ENCODE measurements at places on chromosomes 12 and 14.

- no peak for DNase-seq
Observed at GRCh38 chr14:92590941-92591340, 77.4 kb downstream of the RIN3 start.

GRCh38 chr14:85531587-85532373 lies 1.8 kb downstream of the FLRT2 start:
- peak; percentile 66 for DNase-seq

GRCh38 chr12:2937500-2937899 lies 21.7 kb upstream of the TEAD4 start:
- DNase-seq: no peak

GRCh38 chr12:126189856-126190255 lies 1124.6 kb downstream of the AACS start:
- no peak for DNase-seq

GRCh38 chr14:42378274-42378673 lies 771.6 kb downstream of the LRFN5 start:
- no peak for DNase-seq

GRCh38 chr14:30143627-30144026 lies 216.0 kb upstream of the PRKD1 start:
- no peak for DNase-seq

DNA sequence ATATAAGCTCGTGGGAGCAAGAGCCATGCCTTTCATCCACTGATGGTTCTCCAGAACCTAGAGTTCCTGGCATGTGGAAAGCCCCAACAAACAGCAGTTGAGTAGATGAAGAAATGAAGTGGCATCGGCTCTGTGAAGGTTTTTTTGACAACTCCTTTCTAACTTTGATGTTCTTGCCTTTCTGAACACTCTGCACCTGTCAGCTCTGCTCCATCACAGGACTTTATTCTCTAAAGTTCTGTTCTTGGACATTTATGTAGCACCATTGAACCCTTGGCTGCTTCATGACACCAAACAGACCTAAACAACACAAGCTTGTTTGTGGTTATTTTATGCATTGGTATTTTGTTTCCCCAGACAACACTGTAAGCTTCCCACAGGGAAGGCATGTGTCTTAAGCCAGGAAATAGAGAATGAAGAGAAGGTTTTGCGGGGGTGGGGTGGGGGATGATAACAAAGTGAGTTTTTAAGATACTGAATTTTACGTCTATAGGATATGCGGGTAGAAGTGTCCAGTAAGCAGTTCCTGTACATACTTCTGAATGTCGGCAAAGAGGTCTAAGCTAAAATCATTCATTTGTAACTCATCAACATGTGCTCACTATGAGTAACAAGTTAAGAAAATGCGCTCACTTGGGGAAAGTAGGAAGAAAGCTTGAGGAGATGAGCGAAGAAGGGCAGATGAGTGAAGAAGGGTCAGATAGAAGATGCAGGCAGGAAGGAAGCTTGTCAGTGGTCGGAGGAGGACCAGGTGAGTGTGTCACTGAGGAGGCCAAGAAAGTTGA lies 146.0 kb upstream of the PLEKHG7 start:
- DNase-seq: no peak

DNA sequence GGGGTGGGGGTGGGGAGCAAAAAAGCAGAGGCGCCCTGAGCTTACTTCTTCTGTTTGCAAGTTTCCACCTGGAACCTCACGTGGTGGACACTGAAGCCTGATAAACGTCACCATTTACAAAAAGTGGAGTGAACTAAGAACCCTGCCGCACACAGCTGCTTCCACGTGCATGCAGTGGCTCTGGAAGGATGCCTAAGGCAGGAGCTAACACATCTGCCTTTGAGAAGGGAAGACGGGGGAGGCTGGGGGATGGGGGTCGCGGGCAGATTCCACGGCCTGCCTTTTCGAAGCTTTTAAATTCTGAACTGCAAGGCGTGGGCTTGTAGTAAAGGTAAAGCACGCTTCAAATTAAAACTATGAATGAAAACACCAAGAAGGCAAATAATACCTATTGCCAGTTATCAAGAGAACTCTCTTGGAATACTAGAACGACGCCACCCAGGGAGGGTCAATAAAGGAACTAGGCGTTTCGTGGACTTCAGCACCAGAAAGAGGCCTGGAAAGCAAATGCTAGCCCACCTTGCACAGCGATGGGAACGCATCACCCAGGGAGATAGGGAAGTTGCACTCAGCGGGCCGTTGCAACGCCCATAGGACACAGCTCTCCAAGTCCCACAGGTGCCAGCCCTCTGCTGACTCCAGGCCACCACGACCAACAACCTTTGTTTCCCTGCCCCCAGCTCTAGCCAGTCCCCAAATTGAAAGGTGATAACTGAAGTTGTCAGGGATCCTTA lies 61.8 kb downstream of the TESC start:
- DNase-seq: no peak

DNA sequence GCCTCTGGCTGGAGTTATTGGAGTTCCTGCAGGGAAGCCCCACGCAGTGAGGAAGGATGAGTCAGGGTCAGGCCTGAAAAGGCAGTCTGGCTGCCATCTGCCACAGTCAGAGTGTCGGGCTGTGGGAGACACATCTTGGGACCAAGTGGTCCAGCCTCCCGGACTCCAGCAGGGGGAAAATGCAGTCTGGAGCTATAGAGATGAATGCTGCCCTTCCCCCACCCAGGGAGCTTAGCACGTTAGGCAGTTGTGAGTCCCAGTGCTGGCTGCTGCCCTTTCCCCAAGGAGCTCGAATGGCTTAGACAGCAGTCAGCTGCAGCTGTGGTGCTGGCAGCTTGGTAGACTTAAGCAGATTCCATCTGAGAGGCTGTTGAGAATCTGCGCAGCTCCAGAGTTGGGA lies 8.2 kb upstream of the NTS start:
- DNase-seq: no peak

- no peak for DNase-seq
Observed at GRCh38 chr12:121916719-121917118, 1.7 kb upstream of the CFAP251 start.

- DNase-seq: no peak
Observed at GRCh38 chr12:54337854-54338650, 13.1 kb downstream of the COPZ1 start.

GRCh38 chr12:52590021-52590420 lies 11.2 kb downstream of the KRT72 start:
- DNase-seq: no peak

- no peak for DNase-seq
Observed at GRCh38 chr12:124827588-124828184, 36.0 kb downstream of the SCARB1 start.

DNA sequence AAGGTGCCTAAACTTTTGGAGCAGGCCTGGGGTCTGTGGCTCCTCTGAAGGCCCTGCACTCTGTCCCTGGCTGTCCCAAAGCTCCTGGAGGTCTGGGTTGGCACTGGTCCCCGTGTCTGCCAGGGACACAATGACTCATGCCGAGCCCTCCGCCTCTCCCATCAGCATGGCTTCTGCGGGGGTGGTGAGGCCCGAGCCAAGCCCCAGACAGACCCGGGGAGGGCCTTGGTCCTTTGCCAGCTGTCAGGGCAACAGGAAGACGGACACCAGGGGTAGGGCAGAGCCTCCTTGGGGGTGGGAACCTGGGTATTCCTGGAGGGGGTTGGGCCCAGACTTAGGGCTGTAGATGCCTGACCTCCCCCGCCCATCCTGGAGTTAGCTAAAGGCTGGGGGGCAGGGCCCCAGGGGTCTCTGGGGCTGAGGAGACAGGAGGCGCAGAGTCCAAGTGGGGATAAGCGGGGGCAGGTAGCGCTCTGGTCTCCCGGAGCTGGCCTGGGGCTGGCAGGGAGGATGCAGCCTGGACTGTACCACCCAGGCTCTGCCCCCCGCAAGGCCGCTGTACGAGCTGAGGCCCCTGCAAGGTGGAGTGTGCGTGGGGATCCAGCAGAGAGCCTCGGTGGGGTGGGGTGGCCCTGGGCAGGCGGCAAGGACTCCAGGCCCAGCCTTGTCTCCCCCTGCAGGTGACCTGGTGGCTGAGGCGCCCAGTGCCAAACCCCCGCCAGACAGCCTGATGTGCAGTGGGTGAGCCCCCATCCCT lies 16.4 kb upstream of the PUS1 start:
- DNase-seq: no peak

Data from hematopoietic multipotent progenitor cell (in vitro differentiated cells).